Esophagus squamous epithelium (tissue), 5 donors: ENCODE measurements at places on chromosomes 3 and 15. TPM values are rescaled to one million over a fixed set of nuclear protein-coding genes. Genes with fewer than 3 reads are reported as not detected.

- no peaks in the 10 kb centered on the region for H3K27me3 ChIP-seq
- H3K4me1 ChIP-seq = no peaks in the 10 kb centered on the region
- DNase-seq = no peak
- H3K36me3 ChIP-seq = no peaks in the 10 kb centered on the region
- no peak overlapping the region for H3K27ac ChIP-seq
Measured at GRCh38 chr3:76177610-76178009, 392.3 kb upstream of the ZNF717 start.

GRCh38 chr3:62611541-62612240, 238.3 kb upstream of the FEZF2 start:
- no peak for DNase-seq
- H3K27ac ChIP-seq = no peak overlapping the region
- H3K27me3 ChIP-seq = peaks cover 6% of the 10 kb centered on the region
- H3K4me3 ChIP-seq = no peak overlapping the region
- no peaks in the 10 kb centered on the region for H3K36me3 ChIP-seq
- H3K4me1 ChIP-seq = peaks cover 12% of the 10 kb centered on the region

DNA sequence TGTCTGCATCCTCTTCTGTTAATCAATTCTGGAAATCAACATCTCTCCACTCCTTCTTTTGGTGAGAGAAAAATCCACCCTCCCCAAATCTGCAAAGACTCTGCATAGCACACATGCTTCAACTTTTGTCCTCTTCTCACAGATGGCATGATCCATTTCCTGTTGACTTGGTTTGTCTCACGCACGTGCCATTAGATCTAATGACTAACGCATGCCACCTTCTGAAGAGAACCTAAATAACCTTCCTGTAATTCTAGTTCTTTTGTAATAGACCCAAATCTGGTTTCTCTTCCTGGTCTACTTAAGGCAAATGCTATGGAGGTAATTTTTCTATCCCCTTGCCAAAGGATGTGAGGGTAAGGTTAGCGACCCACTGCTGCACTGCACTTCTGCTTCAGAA, 51.0 kb upstream of the ATOSA start:
- no peaks in the 10 kb centered on the region for H3K36me3 ChIP-seq
- no peaks in the 10 kb centered on the region for H3K27me3 ChIP-seq
- peak overlapping the region; percentile 66 for H3K27ac ChIP-seq
- H3K4me3 ChIP-seq = no peak overlapping the region

DNA sequence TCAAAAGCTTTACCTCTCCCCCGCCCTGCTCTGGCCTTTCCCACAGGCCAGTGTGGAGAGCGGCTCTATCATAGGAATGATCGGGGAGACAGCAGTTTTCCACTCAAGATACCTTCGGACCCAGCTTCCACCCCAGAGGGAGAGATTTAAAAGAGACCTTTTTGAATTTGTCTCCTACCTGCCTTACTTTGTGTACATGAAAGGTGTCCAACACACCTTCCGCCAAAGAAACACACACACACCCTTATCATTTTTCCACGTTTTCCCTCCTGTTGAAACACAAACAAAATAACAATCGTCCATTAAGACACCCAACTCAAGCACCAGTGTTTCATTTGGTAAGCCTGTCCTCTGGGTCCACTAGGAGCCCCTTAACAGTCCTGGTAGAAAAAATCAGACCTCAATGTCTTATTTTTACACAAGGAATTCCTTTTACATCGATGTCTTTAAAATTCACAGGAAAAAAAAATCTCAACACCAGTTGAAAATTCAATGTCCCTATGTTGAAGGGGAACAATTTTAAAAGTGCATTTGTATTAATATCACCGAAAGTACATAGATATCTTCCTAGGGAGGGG, 4.0 kb downstream of the HES1 start:
- H3K27ac ChIP-seq = peak overlapping the region; percentile 97
- DNase-seq = no peak
- peaks cover 8% of the 10 kb centered on the region for H3K36me3 ChIP-seq
- H3K27me3 ChIP-seq = no peaks in the 10 kb centered on the region
- no peak overlapping the region for H3K4me3 ChIP-seq

GRCh38 chr3:135966271-135966961, 888 bp downstream of the PPP2R3A start:
- peak overlapping the region; percentile 94 for H3K27ac ChIP-seq
- no peaks in the 10 kb centered on the region for H3K36me3 ChIP-seq
- no peaks in the 10 kb centered on the region for H3K27me3 ChIP-seq
- peak overlapping the region; percentile 89 for H3K4me3 ChIP-seq
- DNase-seq = no peak

DNA sequence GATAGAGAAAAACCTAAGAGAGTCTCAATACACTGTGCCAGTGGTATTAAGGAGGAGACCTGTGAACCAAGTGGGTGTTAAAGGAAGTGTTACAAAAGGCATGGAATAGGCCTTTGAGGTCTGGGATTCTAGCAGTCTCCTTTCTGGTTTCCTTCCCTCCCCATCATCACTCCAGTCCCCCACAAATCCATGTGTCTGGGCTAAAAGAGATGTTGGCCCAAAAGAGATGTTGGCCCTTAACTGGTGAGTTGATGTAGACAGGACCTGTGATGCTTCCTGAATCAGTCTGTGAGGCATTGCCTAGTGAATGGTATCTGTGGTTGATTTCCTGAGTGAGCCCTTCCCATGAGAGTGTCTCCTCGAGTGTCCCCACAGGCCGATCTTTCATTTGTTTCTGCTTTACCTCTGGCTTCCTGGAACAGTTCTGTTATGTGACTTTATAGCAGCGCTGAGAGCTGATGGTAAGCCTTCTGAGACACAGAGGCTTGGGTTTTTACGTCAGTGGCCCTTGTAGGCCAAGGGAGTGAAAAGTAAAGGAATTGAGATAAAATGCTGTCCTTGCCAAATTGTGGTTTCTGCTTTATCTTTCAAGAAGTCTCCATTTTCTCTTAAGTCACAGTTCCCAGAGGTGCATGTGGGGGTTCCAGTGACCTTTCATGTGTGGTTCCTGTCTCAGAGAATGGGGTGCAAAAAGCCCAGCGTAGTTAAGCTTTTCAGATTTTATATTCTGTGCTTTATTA, 87.8 kb downstream of the KLHL25 start:
- no peak for DNase-seq
- H3K27ac ChIP-seq = peak overlapping the region; percentile 82
- H3K4me3 ChIP-seq = no peak overlapping the region

MYLK gene
- 320 TPM for total RNA-seq

CHRFAM7A gene
- 0.19 TPM for total RNA-seq

- no peaks in the 10 kb centered on the region for H3K36me3 ChIP-seq
- H3K27ac ChIP-seq = no peak overlapping the region
- H3K4me1 ChIP-seq = no peaks in the 10 kb centered on the region
Measured at GRCh38 chr3:122263974-122264588, 61.0 kb upstream of the CSTA start.

DNA sequence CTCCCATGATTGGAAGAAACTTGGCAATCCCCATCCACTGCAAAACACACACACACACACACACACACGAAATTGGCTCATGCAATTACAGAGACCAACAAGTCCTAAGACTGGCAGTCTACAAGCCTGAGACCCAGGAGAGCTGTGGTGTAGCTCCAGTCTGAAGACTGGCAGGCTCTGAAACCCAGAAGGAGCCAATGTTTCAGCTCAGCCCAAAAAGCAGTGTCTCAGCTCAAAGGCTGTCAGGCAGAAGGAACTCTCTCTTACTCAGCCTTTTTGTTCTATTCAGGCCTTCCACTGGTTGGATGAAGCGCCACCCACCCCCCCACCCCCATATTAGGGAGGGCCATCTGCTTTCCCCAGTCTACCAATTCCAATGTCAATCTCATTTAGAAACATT, 32.1 kb downstream of the MESD start:
- peaks cover 32% of the 10 kb centered on the region for H3K36me3 ChIP-seq
- no peaks in the 10 kb centered on the region for H3K27me3 ChIP-seq
- peak overlapping the region; percentile 62 for H3K27ac ChIP-seq
- peaks cover 9% of the 10 kb centered on the region for H3K4me1 ChIP-seq
- H3K4me3 ChIP-seq = no peak overlapping the region
- DNase-seq = no peak

DNA sequence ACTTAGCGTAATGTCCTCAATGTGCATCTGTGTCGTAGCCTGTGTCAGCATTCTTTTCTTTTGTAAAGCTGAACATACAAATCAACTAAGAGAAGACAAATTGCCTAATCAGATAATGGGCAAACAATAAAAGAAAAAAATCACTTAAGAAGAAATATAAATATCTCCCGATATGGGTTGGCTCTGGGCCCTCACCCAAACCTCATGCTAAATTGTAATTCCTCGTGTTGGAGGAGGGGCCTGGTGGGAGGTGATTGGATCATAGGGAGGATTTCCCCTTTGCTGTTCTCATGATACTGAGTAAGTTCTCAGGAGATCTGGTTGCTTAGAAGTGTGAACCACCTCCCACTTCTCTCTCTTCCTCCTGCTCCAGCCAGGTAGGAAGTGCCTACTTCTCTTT, 285.0 kb upstream of the LYSMD4 start:
- no peak for DNase-seq
- H3K36me3 ChIP-seq = no peaks in the 10 kb centered on the region
- H3K4me1 ChIP-seq = peaks cover 11% of the 10 kb centered on the region
- no peak overlapping the region for H3K4me3 ChIP-seq
- no peak overlapping the region for H3K27ac ChIP-seq

DNA sequence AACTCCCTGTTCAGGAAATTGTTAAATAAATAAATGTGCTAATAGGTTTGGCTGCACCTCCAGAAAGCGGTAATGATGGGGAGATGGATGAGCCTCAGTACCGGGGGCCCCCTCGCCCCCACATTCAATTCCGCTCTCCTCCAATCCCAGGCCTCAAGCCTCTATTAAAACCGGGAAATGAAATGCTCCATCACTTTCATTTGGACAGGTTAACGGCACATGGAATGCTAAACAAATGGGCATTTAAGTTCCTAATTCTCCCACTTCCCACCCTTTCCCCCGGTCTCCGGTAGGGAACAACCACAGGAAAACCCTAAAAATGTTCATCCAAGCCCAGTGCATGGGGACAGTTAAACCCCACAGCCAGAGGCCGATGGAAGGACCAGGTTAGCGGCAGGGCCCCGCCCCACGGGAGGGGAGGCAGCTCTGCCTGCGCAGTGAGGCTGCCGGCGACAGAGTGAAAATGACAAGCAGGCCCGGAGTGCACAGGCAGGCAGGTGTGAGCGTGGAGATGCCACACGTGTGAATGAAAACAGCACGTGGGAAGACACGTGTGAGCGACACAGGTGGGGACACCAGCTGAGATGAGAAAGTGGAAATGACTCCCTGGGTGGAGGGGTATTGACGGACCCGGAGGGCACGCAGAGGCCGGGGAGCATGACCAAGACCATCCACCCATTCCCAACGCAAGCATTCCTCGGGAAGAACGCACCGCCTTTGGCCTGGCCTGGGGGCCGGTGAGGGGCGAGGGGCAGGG, 28.1 kb downstream of the RNU5B-1 start:
- no peak overlapping the region for H3K4me3 ChIP-seq
- DNase-seq = no peak

GRCh38 chr3:33152363-33153360, 38.8 kb downstream of the CRTAP start:
- no peaks in the 10 kb centered on the region for H3K27me3 ChIP-seq
- no peaks in the 10 kb centered on the region for H3K36me3 ChIP-seq
- DNase-seq = no peak
- H3K27ac ChIP-seq = no peak overlapping the region

DNA sequence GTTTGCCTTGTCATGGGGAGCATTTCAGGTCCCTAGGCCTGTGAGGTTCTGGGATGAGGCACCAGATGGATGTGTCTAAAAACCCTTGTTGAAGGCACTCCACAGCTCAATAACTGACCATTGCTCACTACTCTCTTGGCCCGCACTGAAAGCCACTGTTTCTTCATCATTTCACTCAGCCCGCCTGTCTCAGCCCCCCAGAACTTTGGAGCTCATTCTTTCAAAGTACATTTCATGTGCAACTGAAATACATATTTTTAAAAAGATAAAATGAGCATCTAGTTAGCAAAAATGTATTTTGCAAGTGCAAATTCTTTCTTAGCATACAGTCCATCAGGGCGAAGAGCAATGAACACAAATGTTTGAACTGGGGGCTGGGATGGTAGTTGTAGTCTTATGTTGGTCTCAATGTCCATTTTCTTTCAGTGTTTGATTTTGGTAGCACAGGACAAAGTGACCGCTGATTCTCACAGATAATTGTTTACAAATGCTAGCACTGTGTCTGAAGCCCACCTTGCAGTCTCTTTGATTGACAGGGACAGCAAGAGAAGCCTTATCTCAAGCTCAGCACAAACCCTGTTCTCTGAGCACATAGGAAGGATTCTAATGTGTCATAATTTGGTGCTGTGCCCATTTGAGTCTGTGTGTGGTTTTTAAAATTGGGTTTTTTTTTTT, 19.6 kb downstream of the HEMK1 start:
- H3K4me3 ChIP-seq = no peak overlapping the region
- no peaks in the 10 kb centered on the region for H3K27me3 ChIP-seq
- peaks cover 26% of the 10 kb centered on the region for H3K4me1 ChIP-seq
- DNase-seq = no peak
- no peak overlapping the region for H3K27ac ChIP-seq

DNA sequence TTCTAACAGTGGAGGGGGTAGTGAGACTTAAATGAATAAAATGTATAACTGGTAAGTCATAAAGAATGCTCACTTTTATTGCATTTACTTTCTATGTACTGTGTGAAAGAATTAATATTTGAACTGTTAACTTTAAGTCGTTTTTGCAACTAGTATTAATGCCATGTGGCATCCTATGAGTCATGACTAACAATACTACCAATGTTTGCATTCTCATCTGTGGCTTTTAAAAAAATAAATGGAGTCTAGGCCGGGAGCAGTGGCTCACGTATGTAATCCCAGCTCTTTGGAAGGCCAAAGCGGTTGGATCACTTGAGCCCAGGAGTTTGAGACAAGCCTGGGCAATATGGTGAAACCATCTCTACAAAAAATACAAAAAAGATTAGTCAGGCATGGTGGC, 5.2 kb downstream of the C3orf49 start:
- no peaks in the 10 kb centered on the region for H3K27me3 ChIP-seq
- no peaks in the 10 kb centered on the region for H3K4me1 ChIP-seq
- no peaks in the 10 kb centered on the region for H3K36me3 ChIP-seq
- H3K4me3 ChIP-seq = no peak overlapping the region

DNA sequence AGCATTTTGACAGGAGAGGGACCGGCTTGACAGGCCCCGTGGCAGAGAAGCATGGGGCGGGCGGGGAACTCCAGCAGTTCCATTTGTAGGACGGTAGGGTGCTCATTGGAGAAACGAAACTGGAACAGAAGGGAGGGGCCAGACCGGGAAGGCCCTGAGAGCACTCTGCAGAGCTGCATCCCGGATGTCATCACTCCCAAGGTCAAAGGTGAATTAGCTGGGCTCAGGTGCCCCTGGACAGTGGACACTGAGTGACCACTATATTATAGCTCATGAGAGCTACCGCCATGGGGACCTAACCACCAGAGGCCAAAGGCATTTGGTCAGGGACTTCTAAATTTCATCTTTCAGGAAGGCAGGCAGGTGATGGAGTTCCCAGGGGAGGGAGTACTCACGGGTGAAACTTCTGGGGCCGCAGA, 7.3 kb downstream of the CSRNP1 start:
- peaks cover 56% of the 10 kb centered on the region for H3K36me3 ChIP-seq
- H3K4me3 ChIP-seq = no peak overlapping the region

DNA sequence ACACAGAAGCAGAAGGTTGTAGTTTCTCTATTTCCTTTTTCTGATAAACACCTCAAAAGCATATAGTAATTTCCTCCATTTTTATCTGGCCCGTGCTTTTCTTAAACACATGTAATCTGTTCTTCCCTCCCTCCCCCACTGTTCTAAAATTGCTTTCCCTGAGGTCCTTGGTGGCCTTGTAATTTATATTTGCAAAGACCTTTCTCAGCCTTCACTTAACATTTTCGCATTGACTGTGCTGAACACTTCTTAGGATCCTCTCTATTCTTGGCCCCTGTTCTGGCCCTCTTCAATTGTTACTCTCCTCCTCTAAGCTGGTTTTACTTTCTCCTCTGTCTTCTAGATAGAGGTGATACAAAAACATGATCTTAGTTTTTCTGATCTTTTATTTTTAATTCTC, 28.3 kb downstream of the GAP43 start:
- no peak overlapping the region for H3K27ac ChIP-seq
- H3K4me1 ChIP-seq = no peaks in the 10 kb centered on the region
- H3K36me3 ChIP-seq = no peaks in the 10 kb centered on the region
- no peaks in the 10 kb centered on the region for H3K27me3 ChIP-seq
- DNase-seq = no peak
